Caki2 (cell line): ENCODE measurements at places on chromosomes 1 and 21.

DNA sequence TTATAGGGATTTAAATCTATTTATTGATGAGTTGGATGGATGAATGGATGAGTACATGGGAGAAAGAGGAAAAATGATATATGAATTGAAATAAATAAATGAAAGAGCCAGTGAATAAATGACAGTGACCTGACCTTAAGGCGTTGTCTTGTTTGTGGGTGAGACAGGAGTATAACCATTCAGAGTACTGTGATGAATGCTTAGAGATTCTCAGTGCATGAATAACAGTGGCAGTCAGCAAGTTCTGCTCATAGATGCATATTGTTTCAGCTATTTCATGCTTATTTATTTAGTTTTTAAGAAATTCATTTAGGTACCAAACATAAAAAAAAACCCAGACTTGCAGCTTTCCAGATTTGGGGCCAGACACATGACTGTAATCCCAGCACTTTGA, 116.4 kb downstream of the FGGY start:
- DNase-seq: no peak

GRCh38 chr1:198367296-198367695, 173.2 kb downstream of the ATP6V1G3 start:
- DNase-seq: no peak

DNA sequence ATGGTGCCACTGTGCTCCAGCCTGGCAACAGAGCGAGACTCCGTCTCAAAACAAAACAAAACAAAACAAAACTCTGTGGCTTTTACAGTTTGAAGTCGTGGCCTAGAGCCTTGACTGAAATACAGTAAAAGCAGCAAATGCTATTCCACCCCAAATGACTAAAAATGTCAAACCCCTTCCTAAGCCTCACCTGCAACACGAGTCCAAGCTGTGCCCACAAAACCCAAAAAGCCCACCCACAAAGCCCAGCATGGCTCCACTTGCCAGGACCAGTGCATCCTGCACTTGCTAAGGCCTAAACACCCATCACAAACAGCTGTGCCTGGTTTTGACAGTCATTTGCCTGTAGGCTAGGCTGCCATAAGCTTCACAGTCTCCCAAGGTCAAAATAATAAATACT, 21.3 kb downstream of the VAV3 start:
- no peak for DNase-seq

- no peak for DNase-seq
Observed at GRCh38 chr1:54965624-54966340, 14.6 kb upstream of the TMEM61 start.

GRCh38 chr1:82762829-82763532, 962.2 kb downstream of the ADGRL2 start:
- no peak for DNase-seq

GRCh38 chr1:218444173-218444572, 99.0 kb downstream of the TGFB2 start:
- DNase-seq: no peak

- no peak for DNase-seq
Observed at GRCh38 chr1:160597051-160597450, 17.8 kb upstream of the CD84 start.

- DNase-seq: no peak
Observed at GRCh38 chr1:18803151-18803791, 56.2 kb downstream of the TAS1R2 start.

DNA sequence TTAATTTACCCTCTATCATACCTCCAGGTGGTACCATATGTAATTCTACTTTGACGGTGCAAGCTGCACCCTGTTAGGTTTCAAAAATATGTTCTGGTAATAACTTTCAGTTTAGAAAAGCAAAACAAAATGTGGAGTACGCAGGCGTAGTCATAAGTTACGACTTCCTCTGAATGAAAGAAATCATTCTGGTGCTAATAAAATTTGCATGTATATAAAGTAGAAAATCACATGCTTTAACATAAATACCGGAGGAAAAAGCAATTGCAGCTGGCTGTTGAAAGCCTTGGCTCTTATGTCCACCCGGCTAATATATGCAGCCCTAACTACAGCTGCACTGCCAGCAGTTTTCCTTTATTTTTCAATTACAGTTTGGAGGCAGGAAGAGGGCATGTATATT, 65.2 kb upstream of the TMPRSS15 start:
- no peak for DNase-seq

DNA sequence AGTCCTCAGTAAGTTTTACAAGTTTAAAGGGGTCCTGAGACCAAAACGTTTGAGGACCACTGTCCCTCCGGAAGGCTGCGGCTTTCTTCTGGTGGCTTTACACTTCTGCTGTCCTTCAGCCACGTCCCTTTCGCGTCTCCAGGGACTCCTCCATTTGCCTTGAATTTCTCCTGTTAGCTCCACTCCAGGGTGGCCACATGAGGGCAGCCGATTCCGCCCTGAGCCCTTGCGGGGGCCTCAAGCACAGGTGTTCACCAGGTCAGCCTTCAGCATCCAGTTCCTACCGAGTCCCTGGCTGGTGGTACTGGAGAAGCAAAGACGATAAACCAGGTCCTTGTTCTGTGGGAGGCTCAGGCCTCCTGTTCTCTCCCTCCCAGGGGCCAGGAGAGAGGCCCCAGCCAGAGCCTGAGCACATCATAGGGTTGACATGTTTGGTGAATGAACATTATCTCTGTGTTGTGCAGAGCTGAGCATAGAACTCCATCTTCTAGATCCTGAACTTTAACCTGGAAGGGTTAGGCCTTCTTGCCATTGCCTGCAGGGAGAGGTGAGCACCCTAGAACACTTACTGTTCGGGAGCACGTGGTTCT, 27.4 kb upstream of the COQ8A start:
- no peak for DNase-seq

DNA sequence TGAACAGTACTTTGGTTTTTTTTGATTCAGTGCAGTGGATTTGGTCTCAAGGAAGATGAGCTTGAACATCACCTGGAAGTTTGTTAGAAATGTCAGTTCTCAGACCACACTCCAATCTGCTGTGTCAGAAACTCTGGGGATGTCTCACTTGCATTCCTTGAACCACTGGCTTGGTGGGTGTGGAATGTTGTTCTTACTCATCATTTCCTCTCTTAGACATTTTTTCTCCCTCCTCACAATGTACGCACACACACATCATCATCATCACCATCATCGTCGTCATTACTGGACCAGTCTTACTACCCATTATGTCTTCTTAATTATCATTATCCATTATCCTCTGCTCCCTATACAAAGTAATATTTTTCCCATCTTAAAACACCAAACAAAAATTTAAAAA, 91.9 kb upstream of the KCNK2 start:
- no peak for DNase-seq

DNA sequence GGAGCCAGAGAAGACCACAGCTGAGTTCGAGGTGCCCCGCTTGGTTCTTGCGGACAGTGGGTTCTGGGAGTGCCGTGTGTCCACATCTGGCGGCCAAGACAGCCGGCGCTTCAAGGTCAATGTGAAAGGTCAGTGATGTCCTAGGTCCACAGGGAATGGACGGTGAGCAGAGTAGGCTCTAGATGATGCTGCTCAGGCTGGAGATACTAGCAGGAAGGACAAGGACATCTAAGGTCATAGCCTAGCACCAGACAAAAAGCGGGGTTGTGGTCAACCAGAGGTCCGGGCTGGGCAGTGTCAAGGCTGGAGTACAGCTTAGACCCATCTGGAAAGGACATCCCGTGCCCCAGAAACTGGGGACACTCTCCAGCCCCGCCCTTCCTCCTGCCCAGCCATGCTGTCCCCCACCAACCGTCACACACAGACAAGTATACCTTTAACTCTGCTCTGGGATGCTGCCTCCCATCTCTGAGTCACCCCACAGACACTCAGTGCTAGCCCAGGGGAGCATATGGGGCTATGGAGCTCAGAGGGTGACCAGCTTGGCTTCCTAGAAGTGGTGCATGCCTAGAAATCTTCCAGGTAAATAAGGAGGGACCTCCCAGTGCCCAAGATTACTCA, 8.7 kb downstream of the TIE1 start:
- no peak for DNase-seq

DNA sequence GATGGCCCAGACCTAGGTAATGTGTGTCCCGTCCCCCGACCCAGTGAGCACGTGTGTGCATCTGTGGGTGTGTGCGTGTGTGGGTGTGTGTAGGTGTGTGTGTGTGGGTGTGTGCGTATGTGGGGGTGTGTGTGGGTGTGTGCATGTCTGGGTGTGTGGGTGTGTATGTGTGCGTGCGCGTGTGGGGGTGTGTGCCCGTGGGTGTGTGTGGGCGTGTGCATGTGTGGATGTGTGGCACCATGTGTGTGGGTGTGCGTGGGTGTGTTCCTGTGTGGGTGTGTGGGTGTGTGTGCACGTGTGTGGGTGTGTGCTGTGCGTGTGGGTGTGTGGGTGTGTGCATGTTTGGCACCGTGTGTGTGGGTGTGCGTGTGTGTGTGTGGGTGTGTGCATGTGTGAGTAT, 309.5 kb downstream of the KIF26B start:
- no peak for DNase-seq

DNA sequence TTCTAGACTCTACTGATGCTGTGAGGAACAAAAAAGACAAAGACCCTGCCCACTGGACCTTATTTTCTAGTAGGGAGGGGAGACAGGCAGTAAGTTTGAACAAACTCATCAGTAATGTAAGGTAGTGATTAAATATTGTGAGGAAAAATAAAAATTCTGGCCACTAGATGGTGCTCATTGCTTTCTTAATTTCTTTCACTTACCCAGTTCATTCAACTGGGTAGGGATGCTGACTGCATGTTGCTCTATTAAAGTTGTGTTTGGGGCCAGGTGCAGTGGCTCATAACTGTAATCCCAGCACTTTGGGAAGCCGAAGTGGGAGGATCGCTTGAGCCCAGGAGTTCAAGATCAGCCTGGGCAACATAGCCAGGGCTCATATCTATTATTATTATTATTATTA, 6.3 kb upstream of the KYAT3 start:
- peak; percentile 29 for DNase-seq

DNA sequence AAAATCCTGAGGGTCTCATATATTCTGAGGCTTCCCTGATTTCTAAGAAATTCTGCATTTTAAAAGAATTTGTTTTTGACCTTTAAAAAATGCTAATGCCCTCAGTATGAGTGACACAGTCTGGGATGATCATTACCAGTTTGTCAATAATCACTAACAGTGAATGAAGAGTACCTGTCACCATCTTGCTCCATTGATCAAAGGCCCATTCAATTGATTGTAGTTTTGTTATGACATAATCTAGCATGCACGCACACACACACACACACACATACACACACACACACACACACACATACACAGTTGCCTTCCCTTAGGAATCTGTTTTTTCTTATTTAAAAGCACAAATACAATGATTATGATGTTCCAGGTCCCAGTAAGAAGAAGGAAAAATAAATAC, 250.4 kb downstream of the NFIA start:
- DNase-seq: no peak

- DNase-seq: no peak
Observed at GRCh38 chr21:20451046-20451445, 547.2 kb upstream of the NCAM2 start.

GRCh38 chr1:185474440-185475149, 157.6 kb upstream of the IVNS1ABP start:
- no peak for DNase-seq

GRCh38 chr1:217881131-217881543, 250.0 kb downstream of the SPATA17 start:
- no peak for DNase-seq

DNA sequence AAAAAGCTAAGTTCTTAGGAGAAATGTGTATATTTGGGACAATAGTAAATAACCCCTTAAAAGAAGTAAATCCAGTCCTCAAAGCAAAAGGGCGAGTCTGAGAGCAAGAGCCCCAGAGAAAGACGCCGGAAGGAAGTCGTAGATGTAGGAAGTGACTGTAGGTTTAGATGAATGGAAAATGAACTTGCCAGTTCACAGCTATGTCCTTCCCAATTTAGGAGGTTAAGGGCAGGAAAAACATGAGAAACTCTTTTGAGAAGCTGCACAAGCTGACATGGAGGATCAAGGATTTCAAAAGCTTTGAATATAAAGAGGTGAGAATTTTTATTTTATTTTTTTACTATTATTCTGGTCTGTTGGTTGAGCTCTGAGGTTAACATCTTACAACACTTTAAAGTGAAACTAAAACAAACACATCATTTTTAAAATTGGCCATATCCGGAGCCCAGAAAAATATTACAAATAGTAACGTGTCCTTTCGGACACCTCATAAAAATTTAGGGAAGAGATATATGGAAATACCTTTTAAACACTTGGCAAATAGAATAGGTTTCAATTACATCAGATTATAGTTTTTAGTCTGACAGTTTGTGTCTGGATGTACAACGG, 1178.6 kb downstream of the MRPL39 start:
- DNase-seq: no peak

GRCh38 chr21:31897311-31897710, 24.5 kb downstream of the HUNK start:
- DNase-seq: no peak

- no peak for DNase-seq
Observed at GRCh38 chr1:223629126-223629457, 36.4 kb downstream of the CAPN8 start.

DNA sequence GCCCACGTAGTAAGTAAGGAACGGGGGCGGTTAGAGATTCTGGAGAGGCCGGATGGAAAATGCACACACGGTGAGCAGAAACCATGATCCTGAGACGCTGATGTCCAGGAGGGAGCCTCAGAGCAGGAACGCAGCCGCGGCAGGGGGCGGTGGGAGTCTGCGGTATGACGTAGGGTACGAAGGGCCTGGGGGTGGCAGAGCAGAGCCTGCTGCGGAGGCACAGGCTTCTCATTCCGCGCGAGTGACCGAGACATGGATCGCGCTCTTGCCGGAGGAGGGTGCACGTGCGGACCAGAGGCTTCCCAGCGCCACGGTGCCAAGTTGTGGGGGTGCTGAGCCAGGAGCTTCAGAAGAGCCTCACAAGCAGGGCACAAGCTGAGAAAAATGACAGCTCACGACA, 176.2 kb downstream of the KIF26B start:
- DNase-seq: no peak

DNA sequence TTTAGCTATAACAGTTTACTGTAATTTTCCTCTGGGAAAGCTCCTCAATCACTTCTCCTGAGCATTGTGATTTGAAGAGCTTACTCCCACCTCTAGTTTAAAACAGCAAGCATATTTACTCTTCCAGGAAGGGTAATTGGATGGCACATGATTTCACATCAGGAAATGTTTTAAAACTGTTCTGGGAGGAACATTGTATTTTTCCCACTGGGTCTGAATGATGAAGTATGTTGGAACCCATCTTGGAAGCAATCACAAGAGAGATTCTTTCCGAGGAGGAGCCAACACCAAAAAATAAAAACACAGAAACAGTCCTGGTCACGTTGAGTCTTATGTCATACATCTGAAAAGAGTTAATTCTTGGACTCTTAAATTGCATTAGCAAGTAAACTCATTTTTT, 17.3 kb downstream of the MAP10 start:
- no peak for DNase-seq

DNA sequence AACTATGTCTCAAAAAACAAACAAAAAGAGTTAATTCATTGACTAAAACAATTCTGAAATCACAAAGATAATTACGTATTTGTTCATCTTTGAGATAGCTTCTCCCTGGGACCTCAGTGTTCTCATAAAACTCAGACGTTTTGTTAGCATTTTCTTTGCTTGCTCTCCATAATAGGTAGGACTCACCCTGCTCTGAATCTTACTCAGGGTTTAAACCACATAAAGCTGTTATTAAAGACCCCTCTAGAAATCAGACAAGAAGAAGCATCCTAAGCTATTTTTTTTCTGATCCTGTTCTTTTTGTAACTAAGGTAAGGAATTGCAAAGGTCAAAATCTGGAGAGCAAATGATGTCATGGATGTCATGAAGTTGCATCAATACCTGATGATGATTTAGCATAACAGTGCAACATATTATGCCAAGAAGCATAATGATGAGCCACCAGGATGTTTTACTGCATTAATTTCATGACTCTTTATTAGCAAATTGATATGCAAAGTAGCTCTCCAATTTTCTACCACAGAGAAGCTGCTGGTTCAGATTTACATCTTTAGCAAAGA, 2.4 kb downstream of the FBXO42 start:
- DNase-seq: no peak
